ENCODE measurements at places on chromosomes 13 and 19. TPM values are rescaled to one million over a fixed set of nuclear protein-coding genes. Genes with fewer than 3 reads are reported as not detected.

The ZNF417 gene
- 16.9 TPM for total RNA-seq

The PABPC3 gene
- 0.16 TPM for total RNA-seq

- H3K27ac ChIP-seq, result peak overlapping the region; percentile 5
- no peaks in the 10 kb centered on the region for H3K36me3 ChIP-seq
- no peak for DNase-seq
- H3K27me3 ChIP-seq, result no peaks in the 10 kb centered on the region
- peaks cover 14% of the 10 kb centered on the region for H3K4me1 ChIP-seq
These were observed 23.1 kb downstream of the TBC1D4 start for GRCh38 chr13:75458696-75459422.

DNA sequence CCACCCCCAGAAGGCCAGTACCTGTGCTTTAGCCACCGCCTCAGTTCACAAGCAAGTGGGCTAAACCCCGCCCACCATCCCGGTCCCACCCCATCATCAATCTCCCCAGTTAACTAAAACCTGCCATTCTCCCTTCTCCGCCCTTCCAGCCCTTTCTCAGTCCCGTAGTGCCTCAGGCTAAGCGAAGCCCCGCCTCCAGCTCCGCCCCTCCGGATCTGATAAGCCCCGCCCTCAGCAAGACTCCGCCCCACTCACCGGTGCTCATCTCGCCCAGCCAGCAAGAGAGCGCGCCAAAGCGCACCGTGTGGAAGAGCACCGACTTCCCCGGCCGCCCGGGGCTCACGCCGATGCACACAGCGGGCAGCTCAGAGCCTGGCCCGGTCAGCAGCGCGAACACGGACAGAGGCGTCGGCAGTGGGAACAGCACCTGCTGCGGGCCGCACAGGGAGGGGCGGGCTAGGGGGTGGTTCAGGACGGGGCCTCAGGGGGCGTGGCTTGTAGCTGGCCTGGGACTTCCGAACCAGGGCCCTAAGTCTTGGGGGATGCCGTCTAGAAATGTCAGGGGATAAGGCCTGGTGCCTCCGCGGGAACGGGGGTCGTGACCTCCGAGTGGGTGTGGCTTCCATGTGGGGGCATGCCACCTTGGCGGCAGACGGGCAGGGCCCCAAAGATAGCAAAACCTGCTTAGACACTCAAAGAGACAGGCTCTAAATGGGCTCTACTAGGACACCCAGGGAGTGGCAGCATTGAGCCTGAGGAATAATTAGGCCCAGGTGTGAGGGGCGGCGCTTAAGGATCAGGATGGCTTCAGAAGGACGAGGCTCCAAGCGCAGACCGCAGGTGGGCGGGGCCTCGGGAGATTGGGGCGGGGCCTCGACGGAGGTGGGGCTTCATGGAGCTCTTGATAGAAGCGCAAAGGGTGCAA, 21.4 kb downstream of the MAP4K1 start:
- H3K4me1 ChIP-seq, result peaks cover 5% of the 10 kb centered on the region
- H3K27ac ChIP-seq, result no peak overlapping the region
- DNase-seq, result no peak
- H3K27me3 ChIP-seq, result peaks cover 7% of the 10 kb centered on the region
- no peaks in the 10 kb centered on the region for H3K36me3 ChIP-seq

DNA sequence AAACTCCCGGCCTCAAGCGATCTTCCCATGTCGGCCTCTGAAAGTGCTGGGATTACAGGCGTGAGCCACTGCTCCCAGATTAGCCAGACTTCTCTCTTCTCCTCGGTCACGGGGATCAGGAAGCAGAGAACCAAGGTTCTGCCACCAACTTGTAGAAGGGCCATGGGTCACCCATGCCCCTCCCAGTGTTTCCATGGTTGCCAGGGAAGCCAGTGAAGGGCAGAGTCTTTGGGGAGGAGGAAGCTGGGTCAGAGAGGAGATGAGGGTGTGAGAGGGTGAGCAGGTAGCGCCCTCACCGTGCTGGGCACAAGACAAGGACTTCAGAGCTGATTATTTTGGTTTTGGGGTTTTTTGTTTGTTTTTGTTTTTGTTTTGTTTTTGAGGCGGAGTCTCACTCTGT, 77.1 kb downstream of the GNG7 start:
- no peak overlapping the region for H3K4me3 ChIP-seq
- H3K27me3 ChIP-seq, result no peaks in the 10 kb centered on the region
- peaks cover 49% of the 10 kb centered on the region for H3K4me1 ChIP-seq
- DNase-seq, result no peak

The CFD gene
- 179 TPM for total RNA-seq

The GJB6 gene
- not detected for total RNA-seq

The KLF2 gene
- total RNA-seq, result 55.5 TPM

The CGB7 gene
- total RNA-seq, result 0.16 TPM

The ANKLE1 gene
- total RNA-seq, result 0.99 TPM
